ENCODE measurements at places on chromosomes 7 and 10.

DNA sequence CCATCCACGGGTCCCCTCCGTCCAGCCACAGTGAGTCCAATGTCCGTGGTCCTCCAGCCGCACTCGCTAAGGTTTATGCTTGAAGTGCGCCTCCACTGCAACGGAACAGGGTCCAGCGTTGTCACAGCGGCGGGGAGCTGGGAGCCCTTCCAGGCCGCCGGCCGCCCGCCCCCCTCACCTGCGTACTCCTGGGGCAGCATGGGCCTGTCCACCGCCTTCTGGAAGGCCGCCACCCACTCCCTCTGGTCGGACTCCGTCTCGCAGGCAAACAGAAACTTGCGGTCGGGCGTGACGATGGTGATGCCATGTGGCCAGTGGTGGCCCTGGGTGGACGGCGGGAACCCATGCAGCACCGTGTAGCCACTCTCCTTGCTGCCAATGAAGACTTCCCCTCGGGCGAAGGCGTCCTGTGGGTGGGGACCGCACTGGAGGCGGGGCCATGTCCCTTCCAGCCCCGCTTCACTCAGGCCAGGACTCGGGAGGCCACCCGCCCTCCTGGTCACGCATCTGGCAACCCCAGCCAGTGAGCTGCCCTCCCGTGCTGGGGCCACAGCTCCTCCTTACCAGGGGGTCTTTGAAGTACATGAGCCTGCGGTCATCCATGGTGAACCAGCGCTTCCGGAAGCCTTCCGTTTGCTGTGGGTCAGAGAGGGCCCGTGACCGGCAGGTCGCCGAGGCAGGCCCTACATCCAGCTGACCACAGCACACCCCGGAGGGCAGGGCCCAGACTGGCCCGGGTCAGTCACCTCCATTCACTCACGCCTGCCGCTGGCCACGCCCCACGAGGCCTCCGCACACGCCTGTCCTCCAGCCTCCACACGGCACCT lies 22.7 kb downstream of the GET4 start:
- no peak for DNase-seq

GRCh38 chr7:48398191-48398590 lies 226.9 kb downstream of the ABCA13 start:
- DNase-seq = no peak

DNA sequence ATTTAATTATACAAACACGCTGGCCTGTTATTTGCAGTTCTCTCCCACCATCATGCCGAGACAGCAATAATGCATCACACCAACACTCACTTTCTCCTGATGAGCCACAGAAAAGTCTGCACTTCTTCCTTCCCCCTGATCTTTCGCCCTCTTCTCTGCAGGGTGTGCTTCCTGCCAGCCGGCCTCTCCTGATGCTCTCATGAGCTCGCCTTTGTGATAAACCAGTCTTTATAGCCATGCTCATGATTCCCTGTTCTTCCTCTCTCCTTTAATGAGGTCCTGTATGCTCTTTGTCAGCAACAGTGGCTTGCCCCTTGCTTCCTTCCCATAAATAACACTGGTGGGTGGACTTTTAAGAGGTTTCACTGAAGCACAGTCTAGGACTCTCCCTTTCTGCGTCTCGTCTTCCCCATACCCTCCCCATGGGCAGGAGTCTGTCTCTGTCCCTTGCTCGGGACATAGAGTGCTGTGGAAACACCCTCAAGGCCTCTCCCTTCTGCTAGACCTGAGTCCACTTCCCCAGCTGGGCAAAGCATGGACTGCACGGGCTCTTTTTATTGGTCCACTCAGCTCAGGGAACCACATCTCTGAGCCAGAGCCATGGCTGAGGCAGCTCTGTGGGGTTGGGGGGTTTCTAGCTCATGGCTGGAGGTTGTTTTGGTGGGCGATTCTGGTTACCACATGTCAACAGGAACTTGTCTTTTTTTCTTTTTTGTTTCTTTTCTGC lies 133.9 kb downstream of the C10orf105 start:
- no peak for DNase-seq

GRCh38 chr10:62985807-62986600 lies 147.1 kb upstream of the NRBF2 start:
- DNase-seq = no peak

DNA sequence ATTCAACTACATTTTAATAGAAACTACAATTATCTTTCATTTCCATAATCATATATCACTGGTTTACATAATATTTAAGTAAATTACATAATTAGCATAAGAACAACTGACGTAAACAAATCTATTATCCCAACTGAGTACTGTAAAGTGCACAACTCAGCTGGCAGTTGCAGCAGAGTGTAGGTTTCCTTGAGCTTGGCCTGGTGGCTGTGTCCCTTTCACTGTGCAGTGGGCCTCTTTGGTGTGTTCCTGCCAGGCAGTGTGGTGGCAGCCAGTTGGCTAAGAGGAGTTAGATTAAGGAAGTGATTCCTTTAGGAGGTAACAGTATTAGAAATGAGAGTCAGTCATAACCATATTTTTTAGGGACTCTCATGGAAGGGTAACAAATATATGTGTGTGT lies 7.0 kb downstream of the NRG3 start:
- DNase-seq = no peak

- DNase-seq = no peak
These were observed 20.4 kb upstream of the FAM20C start for GRCh38 chr7:171912-172515.

DNA sequence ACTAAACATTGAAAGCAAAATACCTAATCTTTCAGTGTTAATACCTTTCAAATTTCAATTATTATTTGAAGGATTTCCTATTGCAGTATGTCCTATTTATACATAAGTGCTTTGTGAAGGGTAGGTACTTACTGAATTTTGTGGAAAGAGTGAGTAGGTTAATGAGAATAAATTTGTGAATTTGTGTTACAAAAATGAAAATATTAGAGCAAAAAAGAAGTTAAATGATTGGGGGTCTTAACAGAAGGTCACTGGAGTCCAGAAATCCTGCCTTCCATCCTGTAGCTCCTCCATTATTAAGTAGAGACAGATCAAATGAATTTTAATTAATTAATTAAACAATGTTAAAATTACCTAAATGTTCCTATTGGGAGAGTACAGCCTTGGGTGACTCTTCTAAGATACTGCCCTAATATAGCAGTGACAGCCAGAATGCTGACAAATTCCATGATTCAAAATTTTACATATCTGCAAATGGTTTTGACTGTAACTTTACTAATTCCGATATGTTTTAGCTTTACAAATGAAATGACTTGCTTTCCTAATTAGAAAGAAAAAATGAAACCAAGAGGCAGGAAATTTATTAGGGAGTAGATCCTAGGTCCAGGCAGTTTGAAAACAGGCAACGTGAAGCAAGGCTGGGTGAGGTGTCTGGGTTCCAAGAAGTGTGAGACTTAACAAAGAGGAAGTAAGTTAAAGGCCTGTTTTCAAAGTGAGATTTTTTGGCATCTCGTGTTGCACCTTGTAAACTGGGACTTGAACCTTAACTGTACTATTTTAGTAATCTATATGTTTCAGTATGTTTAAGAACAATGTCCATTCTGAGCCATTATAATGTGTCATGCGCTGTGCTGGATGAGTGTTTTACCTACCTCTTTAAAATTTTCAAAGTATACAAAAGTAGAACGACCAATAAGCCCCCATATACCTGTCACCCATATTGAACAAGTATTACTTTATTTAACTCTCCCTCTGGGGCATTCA lies 1.5 kb downstream of the PIK3CG start:
- DNase-seq = no peak

- no peak for DNase-seq
These were observed 7.8 kb downstream of the TES start for GRCh38 chr7:116218051-116218645.

DNA sequence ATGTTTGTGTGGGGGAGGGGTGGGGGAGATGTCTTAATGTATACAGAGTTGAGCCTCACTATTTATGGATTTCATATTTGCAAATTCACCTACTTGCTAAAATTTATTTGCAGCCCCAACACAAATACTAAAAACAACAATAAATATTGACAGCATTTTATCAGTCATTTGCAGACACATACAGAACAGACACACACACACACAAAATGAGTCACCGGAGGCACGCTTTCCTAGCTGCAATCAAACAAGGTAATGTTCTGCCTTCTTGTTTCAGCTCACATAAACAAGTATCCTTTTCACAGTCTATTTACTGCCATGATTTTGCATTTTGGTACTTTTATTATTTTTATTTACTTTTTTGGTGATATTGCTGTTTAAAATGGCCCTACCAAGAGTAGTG lies 88.5 kb downstream of the IPMK start:
- DNase-seq = no peak

All from T-helper 9 cell (primary cell).